Activated naive CD8-positive, alpha-beta T cell treated with anti-CD3 and anti-CD28 coated beads, Interleukin-2, amount 10 ng/mL, durations not matched to agents 7 days and 5 days (primary cell): ENCODE measurements at places on chromosomes 1 and 21. TPM values are rescaled to one million over a fixed set of nuclear protein-coding genes. Genes with fewer than 3 reads are reported as not detected.
A peak's percentile ranks its signal among the peaks of the same experiment; 100 is the strongest.

The C1orf226 gene
- 0.06 TPM for total RNA-seq

The OR2T33 gene
- total RNA-seq = not detected

The KRTAP8-1 gene
- not detected for total RNA-seq

The PLA2G2D gene
- total RNA-seq = not detected

The CIART gene
- total RNA-seq = 1.7 TPM

The MAGOH gene
- total RNA-seq = 70.4 TPM

DNA sequence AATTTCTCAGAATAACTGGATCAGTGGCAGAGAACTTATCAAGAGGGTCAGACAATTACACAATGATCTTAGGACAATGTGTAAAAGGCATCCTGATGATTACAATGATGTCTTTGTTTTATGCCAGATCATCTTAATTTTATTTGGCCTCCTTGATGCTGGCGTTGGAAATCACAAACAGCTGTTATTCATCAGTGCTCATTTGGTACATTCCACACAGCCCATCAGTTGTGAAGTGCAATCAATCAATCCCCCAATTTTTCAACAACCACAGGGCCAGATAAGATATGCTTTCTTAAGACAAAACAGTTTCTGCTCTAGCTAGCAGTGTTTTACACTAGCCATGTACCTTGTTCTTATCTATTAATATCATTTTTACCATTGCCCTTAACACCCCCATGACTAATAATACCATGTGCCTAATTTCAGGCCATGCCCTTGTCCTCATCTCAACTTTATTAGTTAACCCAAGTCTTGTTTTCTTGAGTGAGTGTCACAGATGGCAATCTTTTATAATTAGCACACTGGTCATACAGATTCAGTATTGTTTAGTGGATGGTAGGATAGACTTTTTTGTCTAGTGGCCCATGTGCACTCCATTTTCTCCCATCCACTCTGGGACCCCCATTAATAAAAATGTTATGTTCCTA lies 40.8 kb upstream of the COL24A1 start:
- no peak for DNase-seq
- no peak overlapping the region for H3K27ac ChIP-seq
- H3K27me3 ChIP-seq = no peaks in the 10 kb centered on the region
- no peaks in the 10 kb centered on the region for H3K4me1 ChIP-seq
- H3K4me3 ChIP-seq = no peak overlapping the region

GRCh38 chr1:92329347-92330129 lies 30.7 kb downstream of the RPAP2 start:
- H3K27ac ChIP-seq = no peak overlapping the region
- H3K4me1 ChIP-seq = peaks cover 30% of the 10 kb centered on the region
- peaks cover 77% of the 10 kb centered on the region for H3K36me3 ChIP-seq
- no peaks in the 10 kb centered on the region for H3K27me3 ChIP-seq
- no peak for DNase-seq

DNA sequence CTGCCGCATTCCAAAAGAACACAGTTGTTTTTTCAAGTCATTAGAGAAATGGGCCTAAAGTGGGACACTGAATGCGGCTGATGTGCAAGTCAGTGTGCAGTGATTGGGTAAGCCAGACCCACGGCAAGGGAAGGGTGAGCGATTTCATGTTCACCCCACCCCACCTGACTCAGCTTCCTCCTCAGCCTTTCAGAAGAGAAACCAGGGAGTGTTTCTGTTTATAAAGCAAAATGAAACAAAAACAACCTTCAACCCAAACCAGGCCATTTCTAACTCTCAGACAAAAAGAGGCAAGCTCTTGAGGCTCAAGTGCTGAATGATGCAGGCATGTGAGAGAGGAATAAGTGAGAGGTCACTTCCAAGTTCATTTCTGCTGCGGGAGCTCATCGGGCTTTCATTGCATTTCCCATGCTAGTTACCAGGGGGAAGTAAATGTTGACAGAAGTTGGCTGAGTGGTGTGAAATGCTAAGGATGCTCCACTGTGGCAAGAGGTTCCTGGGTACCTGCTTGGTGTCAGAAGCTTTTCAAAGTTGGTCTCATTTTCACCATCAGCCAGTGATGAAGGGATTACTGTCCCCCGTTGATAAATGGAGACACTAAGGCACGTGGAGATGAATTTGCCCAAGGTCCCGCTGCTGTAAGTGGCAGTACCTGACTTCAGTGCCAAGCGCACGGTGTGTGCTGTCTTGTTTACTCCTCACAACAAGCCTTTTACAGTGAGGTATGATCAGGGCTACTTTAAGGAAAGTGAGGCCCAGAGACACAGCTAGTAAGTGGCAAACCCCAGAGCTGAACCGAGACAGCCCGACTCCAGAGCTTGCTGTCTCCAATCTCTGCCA lies 29.1 kb downstream of the STPG1 start:
- H3K4me1 ChIP-seq = peaks cover 19% of the 10 kb centered on the region
- H3K27ac ChIP-seq = no peak overlapping the region
- no peak for DNase-seq
- peaks cover 10% of the 10 kb centered on the region for H3K36me3 ChIP-seq
- no peaks in the 10 kb centered on the region for H3K27me3 ChIP-seq
- peak overlapping the region; percentile 19 for H3K4me3 ChIP-seq

GRCh38 chr1:194795917-194796593 lies 1609.6 kb upstream of the B3GALT2 start:
- H3K36me3 ChIP-seq = no peaks in the 10 kb centered on the region
- H3K4me3 ChIP-seq = no peak overlapping the region
- no peak for DNase-seq
- H3K27me3 ChIP-seq = no peaks in the 10 kb centered on the region
- H3K4me1 ChIP-seq = no peaks in the 10 kb centered on the region
- H3K27ac ChIP-seq = no peak overlapping the region

- H3K4me1 ChIP-seq = no peaks in the 10 kb centered on the region
- H3K27me3 ChIP-seq = no peaks in the 10 kb centered on the region
- H3K4me3 ChIP-seq = no peak overlapping the region
- no peak overlapping the region for H3K27ac ChIP-seq
Measured at GRCh38 chr1:50559421-50559820, 136.2 kb upstream of the DMRTA2 start.

GRCh38 chr1:202009326-202010179 lies 834 bp upstream of the ELF3 start:
- H3K27ac ChIP-seq = no peak overlapping the region
- DNase-seq = peak; percentile 48
- H3K36me3 ChIP-seq = no peaks in the 10 kb centered on the region
- peaks cover 2% of the 10 kb centered on the region for H3K4me1 ChIP-seq

GRCh38 chr1:228354390-228355320 lies 52.0 kb downstream of the TRIM11 start:
- peaks cover 3% of the 10 kb centered on the region for H3K4me1 ChIP-seq
- no peaks in the 10 kb centered on the region for H3K36me3 ChIP-seq
- H3K27me3 ChIP-seq = no peaks in the 10 kb centered on the region
- no peak overlapping the region for H3K27ac ChIP-seq
- H3K4me3 ChIP-seq = no peak overlapping the region
- no peak for DNase-seq
